ENCODE measurements at places on chromosomes 7 and 10.

DNA sequence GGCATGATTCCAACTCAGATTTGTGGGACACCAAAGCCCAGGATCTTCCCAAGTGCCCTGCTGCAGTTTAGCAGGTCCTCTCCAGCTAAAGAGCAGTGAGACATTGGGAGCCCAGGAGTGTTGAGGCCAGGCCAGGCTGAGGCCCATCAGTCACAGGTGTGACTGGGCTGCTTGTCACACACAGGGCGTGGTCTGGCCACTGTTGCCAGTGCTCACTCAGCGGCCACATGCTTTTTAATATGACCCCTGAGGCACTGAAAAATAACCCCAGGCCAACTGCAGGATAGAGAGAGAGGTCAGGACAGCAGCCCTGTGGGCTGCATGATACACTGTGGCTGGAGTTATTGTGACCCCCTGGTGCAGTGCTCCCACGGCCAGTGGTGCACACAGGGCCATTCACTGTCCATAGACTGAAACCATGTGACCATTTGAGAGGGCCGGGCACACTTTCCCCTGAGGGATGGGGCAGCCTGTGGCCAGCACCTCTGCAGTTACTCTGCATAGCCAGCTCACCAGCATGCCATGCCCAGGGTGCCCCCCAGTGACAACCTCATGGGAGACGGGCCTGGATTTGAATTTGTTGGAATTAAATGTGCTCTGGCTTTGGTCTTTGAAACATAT is 4.2 kb downstream of the GDF2 start:
- H3K27ac ChIP-seq = no peak overlapping the region
- H3K36me3 ChIP-seq = no peaks in the 10 kb centered on the region
- DNase-seq = peak; percentile 23
- no peaks in the 10 kb centered on the region for H3K27me3 ChIP-seq
- H3K4me3 ChIP-seq = no peak overlapping the region
- no peaks in the 10 kb centered on the region for H3K4me1 ChIP-seq

- no peak overlapping the region for H3K4me3 ChIP-seq
- no peak for DNase-seq
- no peaks in the 10 kb centered on the region for H3K4me1 ChIP-seq
Observed at GRCh38 chr7:69504733-69505420, 93.4 kb upstream of the AUTS2 start.

- no peaks in the 10 kb centered on the region for H3K36me3 ChIP-seq
- no peaks in the 10 kb centered on the region for H3K27me3 ChIP-seq
- no peaks in the 10 kb centered on the region for H3K4me1 ChIP-seq
- no peak for DNase-seq
- no peak within 1 kb of the TSS for H3K4me3 ChIP-seq
Observed at GRCh38 chr7:18495412-18496340, at the start of gene HDAC9. Gene HDAC9, plus strand, starts transcription at chr7:18495749. Its CDS starts 554 bp downstream, at chr7:18496303.

- H3K27me3 ChIP-seq = no peaks in the 10 kb centered on the region
- H3K4me1 ChIP-seq = no peaks in the 10 kb centered on the region
- no peak for DNase-seq
- H3K36me3 ChIP-seq = no peaks in the 10 kb centered on the region
- no peak overlapping the region for H3K27ac ChIP-seq
Observed at GRCh38 chr7:91789558-91789957, 90.9 kb downstream of the MTERF1 start.

- H3K27me3 ChIP-seq = no peaks in the 10 kb centered on the region
- H3K4me1 ChIP-seq = no peaks in the 10 kb centered on the region
- no peak for DNase-seq
- H3K27ac ChIP-seq = no peak overlapping the region
- H3K4me3 ChIP-seq = no peak overlapping the region
Observed at GRCh38 chr7:149010451-149010850, 17.9 kb downstream of the PDIA4 start.

DNA sequence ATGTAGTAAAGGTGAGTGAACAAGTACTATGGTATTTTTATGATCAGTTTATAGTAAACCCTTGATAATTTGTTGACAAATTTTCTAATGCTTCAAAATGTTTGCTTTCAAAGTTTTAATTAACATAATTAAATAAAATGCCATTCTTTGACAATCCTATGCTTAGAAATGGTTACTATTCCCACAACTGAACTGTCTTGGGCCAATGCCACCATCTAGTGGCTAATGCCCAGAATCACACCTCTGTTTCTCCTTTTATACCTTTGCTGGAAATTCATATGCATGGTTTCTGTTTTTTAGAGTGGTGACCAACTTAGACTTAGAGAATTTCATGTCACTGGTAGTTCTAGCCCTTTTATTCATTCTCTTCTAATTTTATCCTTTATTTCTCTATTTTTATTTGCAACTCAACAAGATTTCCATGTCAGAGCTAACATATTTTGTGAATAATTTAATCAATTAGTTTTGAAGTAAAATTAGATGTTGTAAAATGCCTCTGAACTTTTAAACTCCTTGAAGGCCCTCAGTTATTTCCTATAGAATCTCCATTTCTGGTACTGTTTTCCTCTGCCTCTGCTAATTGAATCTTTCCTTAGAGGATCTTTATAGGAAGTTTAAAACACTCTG is 31.1 kb downstream of the PCGF5 start:
- peaks cover 18% of the 10 kb centered on the region for H3K36me3 ChIP-seq
- no peaks in the 10 kb centered on the region for H3K27me3 ChIP-seq
- no peak overlapping the region for H3K27ac ChIP-seq
- DNase-seq = no peak

DNA sequence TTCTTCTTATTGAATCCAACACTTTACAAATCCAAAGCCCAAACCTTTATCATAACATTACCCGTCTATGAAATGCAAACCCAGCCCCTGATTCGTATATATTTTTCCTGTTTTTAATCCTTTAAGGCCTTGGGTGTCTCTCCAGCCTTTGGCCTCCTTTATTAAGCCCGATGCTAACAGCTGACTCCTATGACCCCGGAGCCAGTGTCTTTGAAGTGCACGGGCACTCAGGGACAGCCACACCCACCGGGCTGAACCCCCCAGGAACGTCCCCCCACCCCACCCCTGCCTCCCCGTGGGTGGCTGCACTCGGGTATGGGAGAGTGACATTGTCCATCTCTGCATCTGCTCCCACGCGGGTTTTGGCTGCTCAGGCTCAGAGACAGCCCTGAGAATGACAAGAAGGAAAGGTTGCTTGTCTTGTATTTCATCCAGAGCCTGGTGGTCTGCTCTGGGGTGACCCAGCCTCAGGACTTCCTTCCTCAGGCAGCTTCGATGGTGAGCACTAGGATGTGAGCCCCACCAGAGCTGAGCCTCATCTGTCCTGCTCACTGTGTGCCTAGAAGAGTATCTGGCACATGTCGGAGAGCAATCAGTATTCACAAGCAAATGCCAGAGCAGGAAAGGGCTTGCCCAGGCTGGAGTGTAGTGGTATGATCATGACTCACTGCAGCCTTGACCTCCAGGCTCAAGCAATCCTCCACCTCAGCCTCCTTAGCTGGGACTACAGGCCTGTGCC is 210.4 kb downstream of the SKIDA1 start:
- no peaks in the 10 kb centered on the region for H3K36me3 ChIP-seq
- peak; percentile 81 for DNase-seq
- H3K4me3 ChIP-seq = no peak overlapping the region
- H3K27ac ChIP-seq = peak overlapping the region; percentile 70
- H3K27me3 ChIP-seq = no peaks in the 10 kb centered on the region
- peaks cover 22% of the 10 kb centered on the region for H3K4me1 ChIP-seq

DNA sequence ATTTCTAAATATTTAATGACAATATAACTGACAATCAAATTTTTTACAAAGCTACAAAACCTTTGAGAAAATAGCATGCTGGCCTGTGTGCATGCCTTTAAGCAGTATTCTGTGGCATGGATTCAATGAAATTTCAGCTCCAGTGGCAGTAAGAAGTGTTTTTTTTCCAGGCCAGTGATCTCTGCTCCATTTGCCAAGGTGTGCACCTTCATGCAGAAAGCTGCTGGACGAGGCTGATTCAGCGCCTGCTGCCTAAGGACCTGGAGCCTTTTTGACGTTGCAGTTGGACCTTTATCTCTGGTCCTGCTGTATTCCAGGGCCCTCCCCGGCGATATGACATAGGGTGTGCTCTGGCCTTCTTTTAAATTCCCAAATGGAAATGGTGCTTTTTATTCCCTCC is 26.6 kb downstream of the VWC2 start:
- H3K36me3 ChIP-seq = no peaks in the 10 kb centered on the region
- H3K27ac ChIP-seq = no peak overlapping the region

DNA sequence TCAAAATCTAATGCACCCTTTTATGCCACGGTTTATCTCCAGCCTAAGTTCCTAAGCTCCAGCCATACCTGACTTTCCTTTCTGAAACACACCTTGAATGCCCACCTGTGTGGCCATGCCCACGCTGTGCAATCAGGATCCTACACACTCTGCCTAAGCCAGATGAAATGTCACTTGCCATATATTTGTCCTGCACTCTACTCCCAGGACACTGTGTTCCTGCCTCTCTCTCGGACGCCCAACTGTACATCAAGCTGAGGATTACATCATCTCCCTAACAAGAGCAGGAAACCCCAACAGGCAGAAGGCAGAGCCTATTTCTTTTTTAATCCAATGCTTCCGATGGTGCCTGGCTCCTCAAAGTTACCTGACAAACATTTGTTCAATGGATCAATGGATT is 214.6 kb downstream of the SFMBT2 start:
- no peak overlapping the region for H3K27ac ChIP-seq
- H3K4me1 ChIP-seq = no peaks in the 10 kb centered on the region
- no peaks in the 10 kb centered on the region for H3K27me3 ChIP-seq
- H3K4me3 ChIP-seq = no peak overlapping the region
- DNase-seq = no peak

DNA sequence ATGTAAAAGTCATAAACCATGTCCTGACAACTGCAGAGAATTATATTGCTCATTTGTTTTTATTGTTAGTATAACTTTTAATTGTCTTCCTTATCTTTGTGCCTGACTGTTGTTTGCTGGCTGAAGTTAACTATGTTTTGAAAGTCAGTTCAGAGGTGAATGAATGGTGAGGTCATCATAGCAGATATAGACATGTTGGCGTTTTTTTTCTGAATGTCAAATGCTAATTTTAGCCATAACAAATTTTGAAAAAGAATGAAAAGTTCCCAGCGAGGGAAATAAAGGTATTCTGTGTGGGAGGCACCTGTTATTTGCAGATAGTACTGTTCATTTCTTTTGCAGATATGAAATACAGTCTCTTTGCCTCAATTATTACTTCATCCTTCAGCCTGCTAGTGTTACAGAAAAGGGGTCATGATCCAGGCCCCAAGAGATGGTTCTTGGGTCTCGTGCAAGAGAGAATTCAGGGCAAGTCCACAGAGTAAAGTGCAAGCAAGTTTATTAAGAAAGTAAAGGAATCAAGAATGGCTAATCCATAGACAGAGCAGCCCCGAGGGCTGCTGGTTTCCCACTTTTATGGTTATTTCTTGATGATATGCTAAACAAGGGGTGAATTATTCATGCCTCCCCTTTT is 96.5 kb downstream of the CAMK1D start:
- DNase-seq = no peak
- H3K4me3 ChIP-seq = no peak overlapping the region
- no peak overlapping the region for H3K27ac ChIP-seq
- H3K4me1 ChIP-seq = peaks cover 15% of the 10 kb centered on the region
- H3K36me3 ChIP-seq = no peaks in the 10 kb centered on the region
- no peaks in the 10 kb centered on the region for H3K27me3 ChIP-seq

GRCh38 chr7:120842121-120842621 is 15.8 kb downstream of the TSPAN12 start:
- H3K36me3 ChIP-seq = no peaks in the 10 kb centered on the region
- no peak for DNase-seq
- H3K4me1 ChIP-seq = no peaks in the 10 kb centered on the region
- no peak overlapping the region for H3K27ac ChIP-seq

- H3K4me1 ChIP-seq = peaks cover 35% of the 10 kb centered on the region
- H3K27me3 ChIP-seq = no peaks in the 10 kb centered on the region
- DNase-seq = peak; percentile 83
- H3K27ac ChIP-seq = peak overlapping the region; percentile 37
- no peak overlapping the region for H3K4me3 ChIP-seq
- H3K36me3 ChIP-seq = no peaks in the 10 kb centered on the region
Observed at GRCh38 chr10:71255808-71256660, 43.7 kb downstream of the UNC5B start.

DNA sequence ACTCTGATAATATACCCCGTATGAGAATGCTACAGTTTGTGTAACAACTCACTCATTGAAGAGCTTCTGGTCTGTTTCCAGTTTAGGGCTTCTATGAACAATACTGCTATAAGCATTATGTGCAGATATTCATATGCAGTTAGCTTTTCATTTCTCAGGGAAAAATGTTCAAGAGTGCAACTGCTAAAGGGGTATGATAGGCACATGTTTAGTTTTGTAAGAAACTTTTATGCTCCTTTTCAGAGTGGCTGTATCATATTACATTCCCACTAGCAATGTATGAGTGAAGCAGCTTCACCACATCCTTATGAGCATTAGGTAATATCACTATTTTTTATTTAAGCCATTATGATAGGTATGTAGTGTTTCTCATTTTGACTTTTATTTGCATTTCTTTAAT is 182.6 kb upstream of the CXCL12 start:
- no peak overlapping the region for H3K4me3 ChIP-seq
- H3K36me3 ChIP-seq = no peaks in the 10 kb centered on the region

GRCh38 chr7:37571806-37572205 is 111.8 kb upstream of the GPR141 start:
- no peak for DNase-seq
- H3K36me3 ChIP-seq = no peaks in the 10 kb centered on the region
- no peak overlapping the region for H3K4me3 ChIP-seq
- H3K27ac ChIP-seq = no peak overlapping the region

DNA sequence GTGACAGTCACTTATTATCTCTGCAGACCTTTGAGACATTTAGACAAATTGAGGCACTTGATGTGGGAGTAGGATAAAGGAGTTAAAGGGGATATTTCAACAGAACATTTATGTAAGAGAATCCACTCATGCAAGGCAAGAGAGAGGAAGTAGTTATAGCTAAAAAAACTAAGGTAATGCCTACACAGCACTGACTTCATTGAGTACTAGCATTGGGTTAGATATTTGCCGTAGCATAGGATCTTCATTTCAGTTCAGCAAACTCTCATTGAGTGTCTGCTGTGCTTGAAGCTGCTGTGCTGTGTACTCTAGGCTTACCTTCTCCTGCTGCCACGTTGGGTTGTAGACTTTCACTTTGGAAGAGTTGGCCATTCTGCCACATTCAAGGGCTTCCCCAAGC is 10.5 kb upstream of the ENTPD1 start:
- H3K36me3 ChIP-seq = no peaks in the 10 kb centered on the region
- H3K4me3 ChIP-seq = no peak overlapping the region
- H3K27me3 ChIP-seq = no peaks in the 10 kb centered on the region
- DNase-seq = no peak

DNA sequence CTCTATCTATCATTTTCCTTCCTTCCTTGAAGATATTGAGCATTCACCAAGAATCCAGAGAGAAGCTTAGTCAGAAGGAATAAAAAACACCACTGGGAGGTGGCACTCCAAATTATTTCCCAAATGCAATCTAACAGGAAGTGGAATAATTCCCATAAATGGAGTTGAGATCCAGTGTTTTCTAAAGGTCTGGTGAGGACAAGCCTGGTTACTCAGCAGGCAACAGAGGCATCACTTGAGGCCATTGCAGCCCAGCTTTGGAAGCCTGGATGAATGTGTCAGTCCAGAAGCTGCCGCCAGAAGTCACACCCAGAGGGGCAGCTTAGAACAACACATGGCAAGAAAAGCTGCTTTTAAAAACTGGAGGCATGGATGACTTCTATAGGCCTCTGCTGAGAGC is 288.9 kb upstream of the KLF6 start:
- H3K4me1 ChIP-seq = peaks cover 16% of the 10 kb centered on the region
- H3K27ac ChIP-seq = peak overlapping the region; percentile 37
- no peaks in the 10 kb centered on the region for H3K27me3 ChIP-seq
- no peaks in the 10 kb centered on the region for H3K36me3 ChIP-seq
- no peak overlapping the region for H3K4me3 ChIP-seq

GRCh38 chr7:12211711-12212485 is 804 bp downstream of the TMEM106B start:
- peak overlapping the region; percentile 80 for H3K4me3 ChIP-seq
- DNase-seq = no peak
- peak overlapping the region; percentile 66 for H3K27ac ChIP-seq

Measured in RWPE2 (cell line).